LNCaP clone FGC (cell line): ENCODE measurements at places on chromosomes 5 and 9.

- DNase-seq, result peak; percentile 36
Observed at GRCh38 chr5:58235299-58235698, 224.6 kb downstream of the PLK2 start.

DNA sequence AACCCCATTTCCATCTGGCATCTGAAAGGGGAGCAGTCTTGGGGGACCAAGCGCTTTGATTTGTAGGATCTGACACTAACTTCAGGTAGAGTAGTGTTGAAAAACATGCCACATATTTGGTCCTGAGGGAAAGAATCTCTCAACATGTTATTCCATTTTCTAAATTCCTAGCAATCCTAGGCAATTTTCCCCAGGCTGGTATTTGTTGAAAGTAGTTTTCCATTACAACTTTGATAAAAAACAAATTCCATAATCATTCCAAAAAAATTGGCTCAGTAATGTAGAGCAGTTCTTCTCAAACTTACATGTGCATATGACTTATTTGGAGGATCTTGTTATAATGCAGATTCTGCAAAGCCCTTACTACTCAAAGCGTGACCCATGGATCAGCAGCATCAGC, 477.9 kb downstream of the ACTL7B start:
- DNase-seq, result no peak

DNA sequence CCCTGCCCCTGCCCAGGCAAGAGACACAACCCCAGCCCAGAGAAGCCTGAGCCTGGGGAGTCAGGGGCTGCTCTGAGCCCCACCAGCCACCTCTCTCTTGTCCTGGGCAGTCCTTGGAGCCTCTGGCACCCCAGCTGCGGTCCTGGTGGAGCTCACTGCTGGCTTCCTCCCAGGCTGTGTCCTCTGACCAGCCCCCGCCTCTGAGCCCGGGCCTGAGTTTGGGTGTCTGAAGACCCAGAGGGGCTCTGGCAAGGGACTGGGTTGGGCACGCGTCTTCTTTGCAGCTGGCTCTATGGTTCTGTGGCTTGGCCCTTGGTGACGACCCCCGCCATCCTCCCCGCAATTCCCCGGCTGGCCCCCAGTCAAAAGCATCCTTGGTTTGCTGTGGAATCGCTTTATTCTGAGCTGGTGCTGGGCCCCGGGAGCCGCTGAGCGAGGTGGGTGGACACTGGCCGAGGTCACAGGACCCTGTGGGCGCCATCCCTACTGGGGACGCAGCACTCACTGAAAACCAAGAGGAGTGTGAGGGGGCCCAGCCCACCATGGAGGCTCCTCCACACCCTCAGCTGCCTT, 985 bp upstream of the LCN10 start:
- DNase-seq, result no peak

- DNase-seq, result peak; percentile 94
Observed at GRCh38 chr9:120935383-120935857, 8.8 kb upstream of the TRAF1 start.

GRCh38 chr9:99419070-99419469, 197.0 kb downstream of the SEC61B start:
- no peak for DNase-seq

DNA sequence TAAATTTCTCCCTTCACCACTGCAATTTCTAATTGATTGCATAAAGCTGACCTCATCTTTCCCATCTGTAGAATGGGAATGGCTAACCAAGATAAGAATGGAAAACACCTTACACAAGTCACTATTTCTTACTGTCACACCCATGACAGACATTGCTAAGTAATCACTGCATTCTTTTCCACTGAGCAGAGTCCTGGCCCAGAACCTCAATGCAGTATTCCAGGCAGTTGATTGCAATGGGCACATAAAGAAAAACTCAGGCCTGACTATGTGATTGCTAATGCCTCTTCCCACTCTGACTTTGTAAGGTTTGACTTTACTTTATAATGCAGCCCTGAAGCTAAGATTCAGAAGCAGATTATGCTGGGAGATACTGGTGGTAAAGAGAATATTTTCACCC, 29.3 kb downstream of the TRIM32 start:
- DNase-seq, result no peak

DNA sequence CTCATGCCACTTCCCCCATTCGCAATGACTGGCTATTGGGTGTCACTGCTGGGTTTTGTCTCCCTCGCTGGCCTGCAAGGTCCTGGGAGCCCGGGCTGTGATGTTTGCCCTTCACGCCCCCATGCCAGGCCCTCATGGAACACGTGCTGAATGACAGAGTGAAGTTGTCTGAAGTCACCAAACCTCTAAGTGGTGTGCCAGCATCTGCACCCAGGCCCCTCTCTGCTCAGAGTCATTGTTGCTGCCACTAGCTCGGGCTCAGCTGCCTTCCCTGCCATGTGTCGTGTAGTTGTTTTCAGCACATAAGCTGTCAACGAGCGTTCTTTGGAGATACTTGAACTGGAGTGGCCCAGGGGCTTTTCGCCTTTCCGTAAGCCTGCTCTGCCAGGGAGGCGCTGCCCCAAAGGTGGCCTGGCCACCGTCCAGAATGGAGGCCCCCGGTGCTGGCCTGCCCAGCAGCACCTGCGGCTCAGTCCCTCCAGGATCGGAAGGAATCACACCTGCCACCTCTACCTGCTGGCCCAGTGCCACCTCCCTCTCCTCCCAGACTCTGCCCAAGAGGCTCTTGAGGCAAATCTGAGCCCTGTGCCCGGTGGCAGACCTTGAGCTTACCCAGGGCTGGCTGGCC, 250.1 kb downstream of the PBX3 start:
- DNase-seq, result no peak
